Heart right ventricle (tissue), 16 donors: ENCODE measurements at places on chromosomes 3 and 15. TPM values are rescaled to one million over a fixed set of nuclear protein-coding genes. Genes with fewer than 3 reads are reported as not detected.

GRCh38 chr15:96336108-96336595 lies 5.7 kb downstream of the NR2F2 start:
- peak overlapping the region; percentile 90 for H3K27ac ChIP-seq
- no peak for DNase-seq
- H3K4me3 ChIP-seq: peak overlapping the region; percentile 76
- peaks cover 41% of the 10 kb centered on the region for H3K36me3 ChIP-seq
- H3K27me3 ChIP-seq: peaks cover 97% of the 10 kb centered on the region

DNA sequence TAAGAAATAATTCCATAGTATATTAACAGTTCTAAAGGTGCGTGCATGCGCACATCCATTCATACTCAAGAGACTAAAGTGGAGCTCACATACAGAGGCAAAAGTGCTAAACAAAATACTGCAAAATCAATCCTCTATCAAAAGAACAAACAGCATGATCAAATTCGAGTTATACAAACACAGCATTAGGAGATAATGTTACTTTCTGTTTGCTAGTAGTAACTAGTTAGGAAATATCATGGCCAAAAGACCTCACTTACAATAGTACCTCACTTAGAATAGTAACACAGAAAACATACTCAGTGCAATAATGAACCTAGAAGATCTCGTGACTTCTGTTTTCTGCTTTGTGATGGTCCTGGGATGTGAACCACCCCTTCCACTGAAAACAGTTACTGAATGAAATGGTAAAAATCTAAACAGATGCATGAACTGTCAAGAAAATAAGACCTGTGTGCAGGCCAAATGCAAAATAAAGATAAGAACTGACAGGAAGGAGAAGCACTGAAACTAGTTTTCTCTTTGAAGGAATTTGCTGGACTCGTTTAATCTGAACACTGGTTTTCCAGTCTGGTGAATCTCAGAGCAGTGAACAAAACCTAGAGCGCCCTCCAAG lies 20.9 kb upstream of the CEMIP start:
- no peaks in the 10 kb centered on the region for H3K36me3 ChIP-seq
- no peak overlapping the region for H3K27ac ChIP-seq
- H3K4me1 ChIP-seq: no peaks in the 10 kb centered on the region
- H3K4me3 ChIP-seq: no peak overlapping the region

GRCh38 chr3:171935261-171936123 lies 92.3 kb downstream of the TMEM212 start:
- no peak for DNase-seq
- no peak overlapping the region for H3K27ac ChIP-seq
- no peaks in the 10 kb centered on the region for H3K4me1 ChIP-seq
- no peak overlapping the region for H3K4me3 ChIP-seq

The GOLGA6B gene
- not detected for total RNA-seq

GRCh38 chr3:14803981-14804834 lies 14.6 kb upstream of the FGD5 start:
- peak; percentile 52 for DNase-seq
- H3K4me1 ChIP-seq: peaks cover 50% of the 10 kb centered on the region
- H3K27me3 ChIP-seq: peaks cover 5% of the 10 kb centered on the region

GRCh38 chr15:99019558-99020540 lies 12.3 kb upstream of the PGPEP1L start:
- H3K36me3 ChIP-seq: no peaks in the 10 kb centered on the region
- H3K4me3 ChIP-seq: no peak overlapping the region
- DNase-seq: no peak
- no peak overlapping the region for H3K27ac ChIP-seq
- H3K4me1 ChIP-seq: peaks cover 24% of the 10 kb centered on the region

GRCh38 chr3:27319847-27320526 lies 49.2 kb downstream of the NEK10 start:
- H3K4me3 ChIP-seq: no peak overlapping the region
- H3K36me3 ChIP-seq: no peaks in the 10 kb centered on the region
- H3K27ac ChIP-seq: no peak overlapping the region
- no peaks in the 10 kb centered on the region for H3K4me1 ChIP-seq

The OR5K1 gene
- total RNA-seq: not detected

DNA sequence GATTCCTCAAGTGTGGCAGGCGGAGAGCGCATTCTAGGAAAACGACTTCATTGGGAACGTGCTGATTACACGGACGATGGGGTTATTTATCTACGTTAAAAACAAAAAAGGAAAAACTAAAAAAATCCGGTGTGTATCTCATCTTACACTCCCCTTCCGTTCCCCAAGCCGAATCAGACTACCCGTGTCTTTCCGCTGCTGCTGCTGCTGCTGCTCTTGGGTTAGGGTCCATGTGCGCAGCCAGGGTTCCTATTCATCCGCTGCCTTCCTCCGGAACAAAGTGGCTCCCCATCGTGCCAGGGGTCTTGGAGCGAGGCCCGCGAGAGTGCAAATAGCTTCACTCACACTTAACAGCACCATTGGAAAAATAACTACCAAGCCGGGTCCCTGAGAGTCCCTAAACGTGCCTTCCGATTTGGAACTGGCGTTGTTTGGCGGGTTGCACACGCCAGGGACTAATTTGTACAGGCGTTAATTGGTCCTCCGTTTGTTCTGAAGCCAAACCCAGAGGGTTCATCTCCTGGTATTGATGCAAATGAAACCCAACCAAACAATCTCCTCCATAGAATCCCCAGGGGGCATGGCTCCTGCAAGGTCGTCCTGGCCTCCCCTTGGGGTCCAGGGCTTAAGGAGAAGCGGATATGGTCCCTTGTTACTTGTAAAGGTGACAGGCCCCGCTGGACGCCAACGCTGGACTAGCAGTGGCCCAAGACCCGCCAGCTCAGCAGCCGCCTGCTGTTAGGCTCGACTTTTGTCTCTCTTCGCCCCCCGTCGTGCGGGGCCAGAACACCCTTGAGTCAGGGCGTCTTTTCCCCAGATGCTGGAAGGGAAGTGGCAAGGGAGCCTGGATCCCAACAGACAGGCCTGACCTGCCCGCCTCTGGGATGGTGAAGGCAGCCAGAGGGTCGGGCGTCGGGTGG lies 11.0 kb upstream of the ONECUT1 start:
- peaks cover 52% of the 10 kb centered on the region for H3K27me3 ChIP-seq
- H3K27ac ChIP-seq: no peak overlapping the region
- peaks cover 11% of the 10 kb centered on the region for H3K4me1 ChIP-seq
- no peak overlapping the region for H3K4me3 ChIP-seq
- DNase-seq: no peak
- no peaks in the 10 kb centered on the region for H3K36me3 ChIP-seq

DNA sequence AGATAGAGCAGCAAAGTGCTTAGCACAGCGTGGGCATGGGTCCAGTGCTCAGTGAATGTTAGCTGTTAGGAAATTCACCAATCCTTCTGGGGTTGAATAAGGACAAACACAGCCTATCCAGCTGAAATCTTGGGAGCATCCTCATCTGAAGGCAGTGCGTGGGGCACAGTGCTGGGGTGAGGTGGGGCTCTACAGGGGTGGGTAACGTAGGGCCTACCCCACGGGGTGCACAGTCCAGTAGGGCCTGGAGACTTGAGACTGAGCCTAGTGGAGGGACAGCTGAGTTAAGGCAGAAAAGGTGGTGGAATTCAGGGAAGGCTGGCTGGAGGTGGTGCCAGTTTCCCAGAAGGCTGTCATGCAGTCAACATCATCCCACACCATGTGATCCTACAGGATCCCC lies 73.0 kb downstream of the ISG20 start:
- H3K27me3 ChIP-seq: peaks cover 70% of the 10 kb centered on the region
- no peak for DNase-seq
- H3K4me3 ChIP-seq: no peak overlapping the region
- H3K36me3 ChIP-seq: no peaks in the 10 kb centered on the region
- H3K4me1 ChIP-seq: peaks cover 12% of the 10 kb centered on the region
- no peak overlapping the region for H3K27ac ChIP-seq

- H3K36me3 ChIP-seq: no peaks in the 10 kb centered on the region
- peaks cover 9% of the 10 kb centered on the region for H3K27me3 ChIP-seq
- no peak overlapping the region for H3K4me3 ChIP-seq
- peaks cover 13% of the 10 kb centered on the region for H3K4me1 ChIP-seq
- DNase-seq: no peak
Measured at GRCh38 chr3:112005091-112005672, 6.5 kb downstream of the TAGLN3 start.

The TMCO5A gene
- not detected for total RNA-seq

GRCh38 chr3:25863011-25863415 lies 73.1 kb downstream of the OXSM start:
- no peaks in the 10 kb centered on the region for H3K27me3 ChIP-seq
- no peak for DNase-seq
- no peak overlapping the region for H3K27ac ChIP-seq
- no peaks in the 10 kb centered on the region for H3K36me3 ChIP-seq
- H3K4me1 ChIP-seq: no peaks in the 10 kb centered on the region

The CMTM8 gene
- total RNA-seq: 3.6 TPM

DNA sequence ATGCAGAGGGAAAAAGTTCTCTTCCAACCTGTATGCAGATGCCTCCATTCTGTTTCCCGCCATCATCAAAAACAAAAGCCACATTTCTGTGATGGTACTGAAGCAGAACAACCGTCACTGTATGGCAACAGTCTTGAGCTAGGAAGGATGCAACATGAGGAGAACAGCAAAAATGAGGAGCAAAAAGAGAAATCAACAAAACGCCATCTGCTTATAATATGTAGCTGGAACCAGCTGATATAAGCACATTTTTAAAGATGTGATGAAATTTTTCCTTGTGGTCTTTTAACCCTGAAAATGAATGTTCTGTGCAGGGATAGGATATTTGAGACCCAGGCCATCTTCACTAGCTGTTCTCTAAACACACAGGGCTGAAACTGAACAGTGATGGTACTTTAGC lies 287.0 kb downstream of the ZIC4 start:
- H3K4me3 ChIP-seq: no peak overlapping the region
- no peaks in the 10 kb centered on the region for H3K27me3 ChIP-seq
- no peak overlapping the region for H3K27ac ChIP-seq
- no peaks in the 10 kb centered on the region for H3K4me1 ChIP-seq
- H3K36me3 ChIP-seq: no peaks in the 10 kb centered on the region
- DNase-seq: no peak

DNA sequence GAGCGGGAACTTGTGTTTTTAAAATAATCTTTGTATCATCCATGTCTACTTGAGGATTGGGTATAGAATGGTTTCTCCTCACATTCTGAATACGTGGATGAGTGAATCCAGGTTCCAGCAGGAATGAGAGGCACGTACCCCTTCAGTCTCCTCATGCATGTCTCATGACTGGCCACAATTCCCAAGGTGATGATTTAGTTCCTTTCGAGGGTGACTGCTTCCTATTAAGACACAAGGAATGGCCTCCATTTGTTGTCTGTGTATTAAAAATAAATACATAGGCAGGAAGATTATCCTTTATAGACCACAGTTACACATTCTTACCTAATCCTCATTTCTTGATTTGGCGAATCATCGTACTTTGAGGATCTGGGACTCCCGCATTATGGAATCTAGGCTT lies 217.0 kb upstream of the LRIG1 start:
- no peaks in the 10 kb centered on the region for H3K27me3 ChIP-seq
- no peak overlapping the region for H3K27ac ChIP-seq
- H3K4me3 ChIP-seq: no peak overlapping the region
- H3K4me1 ChIP-seq: no peaks in the 10 kb centered on the region
- DNase-seq: no peak
- no peaks in the 10 kb centered on the region for H3K36me3 ChIP-seq

DNA sequence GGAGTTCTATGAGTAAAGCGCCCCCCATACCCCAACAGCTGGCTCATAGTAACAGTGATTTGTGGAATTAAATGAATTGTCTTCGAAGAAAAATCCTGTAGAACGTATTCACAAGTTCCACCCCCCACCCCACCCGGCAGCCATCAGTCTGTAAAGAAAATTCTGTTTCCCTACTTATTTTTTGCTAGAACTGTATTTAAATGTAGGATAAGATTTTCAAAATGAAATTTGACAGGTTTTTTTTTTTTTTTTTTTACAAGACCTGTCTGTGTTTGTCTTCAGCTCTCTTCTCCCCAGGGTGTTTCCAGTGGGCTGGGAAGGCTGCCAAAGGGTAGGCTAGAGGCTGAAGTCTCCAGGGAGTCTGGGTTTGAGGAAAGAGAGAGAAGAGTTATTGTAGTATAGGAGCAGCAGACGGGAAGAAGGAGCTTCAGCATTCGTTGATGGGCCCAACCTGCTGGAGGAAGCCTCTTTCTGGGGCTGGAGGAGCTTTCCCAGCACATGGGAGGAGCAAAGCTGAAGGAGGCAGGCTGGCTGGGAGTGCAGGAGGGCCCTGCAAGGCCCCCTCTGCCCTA lies 130.6 kb upstream of the SEMA6D start:
- DNase-seq: peak; percentile 59
- no peak overlapping the region for H3K4me3 ChIP-seq
- H3K27ac ChIP-seq: no peak overlapping the region
- peaks cover 4% of the 10 kb centered on the region for H3K4me1 ChIP-seq

The ZNF860 gene
- 0.28 TPM for total RNA-seq

DNA sequence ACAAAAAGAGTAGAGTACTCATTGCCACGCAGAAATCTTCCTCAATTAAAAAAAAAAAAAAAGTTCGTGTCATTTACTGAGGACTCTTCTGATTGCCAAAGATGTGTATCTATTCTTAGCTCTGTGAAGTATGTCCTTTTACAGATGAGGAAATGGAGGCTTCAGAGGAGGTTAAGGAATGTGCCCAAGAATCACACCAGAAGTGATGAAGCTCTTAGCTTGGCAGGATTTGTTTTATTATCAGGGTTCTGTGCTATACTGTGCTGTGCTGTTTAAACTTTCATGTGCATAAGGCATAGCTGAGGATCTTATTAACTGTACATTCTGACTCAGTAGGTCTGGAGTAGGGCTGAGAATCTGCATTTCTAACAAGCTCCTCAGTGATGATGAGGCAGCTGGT lies 665.2 kb upstream of the ADAMTS9 start:
- peaks cover 5% of the 10 kb centered on the region for H3K36me3 ChIP-seq
- H3K27ac ChIP-seq: no peak overlapping the region
- H3K4me1 ChIP-seq: peaks cover 3% of the 10 kb centered on the region
- H3K4me3 ChIP-seq: no peak overlapping the region

- no peaks in the 10 kb centered on the region for H3K27me3 ChIP-seq
- H3K27ac ChIP-seq: no peak overlapping the region
- no peak overlapping the region for H3K4me3 ChIP-seq
- no peaks in the 10 kb centered on the region for H3K36me3 ChIP-seq
Measured at GRCh38 chr3:9406856-9407626, 9.6 kb downstream of the SETD5 start.

DNA sequence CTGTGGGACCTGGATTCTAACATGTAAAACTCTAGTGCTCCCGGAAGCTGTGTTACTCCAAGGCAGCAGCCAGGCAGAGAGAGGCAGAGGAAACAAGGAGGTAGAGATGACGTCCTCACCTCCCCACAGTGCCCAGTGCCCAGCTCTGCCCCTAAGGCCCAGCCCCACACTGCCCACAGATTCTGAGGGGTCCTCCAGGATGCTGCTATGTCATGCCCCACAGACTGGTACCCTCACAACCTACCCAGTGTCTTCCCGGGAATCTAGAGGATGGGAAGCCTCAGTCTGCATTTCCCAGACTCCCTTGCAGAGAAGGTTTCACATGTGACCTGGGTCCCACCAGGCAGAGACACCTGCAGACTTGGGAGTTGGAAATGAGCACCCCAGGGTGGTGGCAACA lies 75.9 kb upstream of the PCSK6 start:
- H3K4me1 ChIP-seq: no peaks in the 10 kb centered on the region
- no peaks in the 10 kb centered on the region for H3K36me3 ChIP-seq
- no peak overlapping the region for H3K27ac ChIP-seq
- H3K4me3 ChIP-seq: no peak overlapping the region
- H3K27me3 ChIP-seq: peaks cover 3% of the 10 kb centered on the region
